ENCODE measurements at places on chromosomes 7 and 10.
A peak's percentile ranks its signal among the peaks of the same experiment; 100 is the strongest.

GRCh38 chr10:1187855-1188557, 131.8 kb downstream of the WDR37 start:
- DNase-seq = no peak

DNA sequence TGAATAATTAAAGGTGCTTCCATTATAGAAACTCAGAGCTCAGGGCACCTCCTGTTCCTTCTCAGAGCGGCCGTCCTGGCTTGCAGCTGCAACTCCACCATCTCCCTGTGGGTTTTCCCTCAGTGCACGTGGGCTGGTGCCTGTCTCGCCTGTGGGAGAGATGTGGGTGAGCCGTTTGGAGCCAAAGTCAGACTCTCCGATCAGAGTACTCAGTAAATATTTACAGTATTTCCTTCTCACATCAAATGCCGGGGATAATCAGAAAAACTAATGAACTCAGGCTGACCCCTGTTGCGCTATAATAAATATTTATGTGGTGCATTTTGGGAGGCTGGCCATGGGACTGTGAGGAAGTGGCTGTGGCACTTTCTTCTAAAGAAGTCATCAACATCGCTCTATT, 155.8 kb upstream of the HABP2 start:
- no peak for DNase-seq

GRCh38 chr7:33640741-33641140, 264.6 kb upstream of the BMPER start:
- no peak for DNase-seq

DNA sequence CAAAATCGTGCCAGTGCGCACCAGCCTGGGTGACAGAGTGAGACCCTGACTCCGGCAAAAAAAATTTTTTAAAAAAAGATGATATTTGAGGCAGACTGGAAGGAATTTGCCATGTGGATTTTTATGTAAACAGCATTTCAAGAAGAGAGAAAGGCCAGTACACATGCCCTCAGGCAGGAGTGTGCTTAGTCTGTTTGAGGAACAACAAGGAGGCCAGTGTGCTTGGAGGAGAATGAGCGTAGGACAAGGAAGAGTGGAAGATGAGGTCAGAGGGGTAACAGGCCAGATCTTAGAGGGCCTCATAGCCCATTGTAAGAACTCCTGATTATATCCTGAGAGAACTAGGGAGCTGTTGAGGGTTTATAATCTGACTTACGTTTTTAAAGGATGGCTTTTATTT, 17.2 kb upstream of the STRIP2 start:
- no peak for DNase-seq

DNA sequence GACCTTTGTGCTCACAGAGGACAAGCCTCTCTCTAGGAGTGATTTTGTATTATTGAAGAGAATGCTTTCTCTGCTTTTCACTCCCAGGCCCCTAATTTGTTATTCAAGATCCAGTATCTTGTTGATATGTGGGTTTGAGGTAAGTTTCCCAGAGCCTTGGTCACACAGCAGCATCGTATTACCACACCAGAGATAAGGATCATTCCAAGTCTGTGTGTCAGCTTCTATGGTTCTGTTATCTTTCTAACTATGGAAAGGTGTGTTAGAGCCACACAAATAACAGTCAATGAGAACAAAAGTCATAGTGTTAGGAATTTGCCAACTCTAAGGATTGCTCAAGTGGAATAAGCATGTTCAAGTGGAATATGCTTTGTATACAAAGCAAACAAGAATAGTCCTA, 1208.3 kb downstream of the GATA3 start:
- no peak for DNase-seq

- no peak for DNase-seq
Measured at GRCh38 chr7:2157473-2158279, 75.1 kb downstream of the MAD1L1 start.

- DNase-seq = peak; percentile 32
Measured at GRCh38 chr10:97869091-97870042, 19.7 kb downstream of the GOLGA7B start.

GRCh38 chr10:86849181-86849894, 92.9 kb downstream of the BMPR1A start:
- no peak for DNase-seq

- DNase-seq = no peak
Measured at GRCh38 chr7:139771001-139771956, 6.5 kb downstream of the HIPK2 start.

GRCh38 chr10:62632071-62632809, 172.3 kb upstream of the ADO start:
- no peak for DNase-seq

DNA sequence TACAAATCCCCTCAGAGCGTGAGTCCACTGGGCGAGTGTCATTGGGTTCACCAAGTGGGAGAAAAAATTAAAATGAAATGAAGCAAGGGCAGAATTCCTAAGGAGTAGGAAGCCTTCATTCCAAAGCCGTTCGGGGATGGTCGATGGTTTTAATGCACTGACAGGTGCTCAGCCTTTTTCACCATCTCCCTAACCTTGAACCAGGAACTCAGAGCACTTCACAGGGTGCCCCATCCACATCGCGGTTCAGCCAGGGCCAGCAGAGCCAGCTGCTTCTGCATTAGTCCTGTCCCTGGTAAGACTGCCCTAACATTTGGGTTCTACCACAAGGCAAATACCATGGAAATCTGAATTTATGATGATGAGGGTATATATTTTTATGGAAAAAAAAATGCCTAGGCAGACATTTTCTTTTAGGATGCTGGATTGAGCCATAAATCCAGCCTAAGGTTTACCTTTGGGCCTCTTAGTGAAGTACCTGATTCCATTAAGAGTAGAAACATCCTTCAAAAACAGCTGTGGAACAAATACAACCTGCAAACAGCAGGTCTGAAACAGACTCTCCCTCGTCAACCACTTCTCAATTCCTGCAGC, 203.5 kb upstream of the RNF32 start:
- no peak for DNase-seq

- no peak for DNase-seq
Measured at GRCh38 chr7:106070201-106070551, 41.9 kb downstream of the SYPL1 start.

DNA sequence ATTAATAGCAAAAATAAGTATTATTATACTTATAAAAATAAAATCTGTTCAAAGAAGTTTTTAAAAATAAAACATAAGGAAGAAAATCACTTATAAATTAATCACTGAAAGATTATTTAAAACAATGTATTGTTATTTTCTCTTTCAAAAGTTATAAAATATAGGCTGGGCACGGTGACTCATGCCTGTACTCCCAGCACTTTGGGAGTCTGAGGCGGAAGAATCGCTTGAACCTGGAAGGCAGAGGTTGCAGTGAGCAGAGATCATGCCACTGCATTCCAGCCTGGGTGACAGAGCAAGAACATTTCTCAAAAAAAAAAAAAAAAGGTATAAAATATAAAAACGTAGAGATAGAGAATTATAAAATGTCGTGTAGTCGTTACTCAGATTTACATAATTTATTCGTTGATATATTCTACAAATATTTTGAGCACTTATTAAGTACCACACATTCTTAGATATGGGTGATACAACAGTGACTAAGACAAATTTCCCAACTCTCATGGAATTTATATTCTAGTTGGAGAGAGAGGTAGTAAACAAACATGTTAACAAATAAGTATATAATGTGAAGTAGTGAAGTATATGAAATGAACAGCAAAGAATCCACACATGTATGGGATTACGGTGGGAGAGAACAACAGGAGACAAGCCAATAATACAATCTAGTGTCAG, 1030.0 kb downstream of the SORCS1 start:
- no peak for DNase-seq

DNA sequence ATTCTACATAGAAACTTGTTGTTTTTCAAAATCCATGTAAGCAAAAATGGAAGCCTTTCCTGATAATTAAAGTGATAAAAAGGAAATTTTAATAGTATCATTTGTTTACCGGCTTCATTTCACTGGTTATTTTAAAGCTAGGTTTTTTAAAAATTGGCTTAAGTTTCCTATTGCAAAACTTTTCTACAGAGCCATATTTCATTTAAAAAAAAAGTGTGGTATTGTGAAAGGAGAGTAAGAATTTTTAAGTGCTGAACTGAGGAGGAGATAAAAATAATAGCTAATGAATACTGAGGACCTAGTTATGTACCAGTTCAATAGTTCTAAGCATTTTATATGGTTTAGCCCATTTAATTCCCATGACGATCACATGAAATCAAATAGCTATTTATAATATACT, 172.2 kb upstream of the COL1A2 start:
- no peak for DNase-seq

DNA sequence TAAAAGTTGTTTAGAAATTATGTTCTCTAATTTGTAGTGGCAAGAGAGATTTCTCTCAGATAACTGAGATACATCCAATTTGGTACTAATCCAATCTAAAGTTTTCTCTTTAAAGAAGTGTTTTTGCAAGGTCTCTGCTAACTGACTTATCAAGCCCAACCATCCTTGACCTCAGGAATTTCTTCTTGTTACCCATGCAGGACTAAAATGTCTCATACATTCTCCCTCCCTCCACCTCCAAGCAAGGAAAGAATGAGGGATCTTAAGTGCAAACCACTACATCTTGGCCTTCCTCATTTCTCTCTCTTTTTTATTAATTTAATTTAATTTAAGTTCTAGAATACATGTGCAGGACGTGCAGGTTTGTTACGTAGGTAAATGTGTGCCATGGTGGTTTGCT, 12.8 kb downstream of the NRAP start:
- DNase-seq = no peak

- no peak for DNase-seq
Measured at GRCh38 chr10:93032105-93032808, 28.3 kb upstream of the CYP26C1 start.

DNA sequence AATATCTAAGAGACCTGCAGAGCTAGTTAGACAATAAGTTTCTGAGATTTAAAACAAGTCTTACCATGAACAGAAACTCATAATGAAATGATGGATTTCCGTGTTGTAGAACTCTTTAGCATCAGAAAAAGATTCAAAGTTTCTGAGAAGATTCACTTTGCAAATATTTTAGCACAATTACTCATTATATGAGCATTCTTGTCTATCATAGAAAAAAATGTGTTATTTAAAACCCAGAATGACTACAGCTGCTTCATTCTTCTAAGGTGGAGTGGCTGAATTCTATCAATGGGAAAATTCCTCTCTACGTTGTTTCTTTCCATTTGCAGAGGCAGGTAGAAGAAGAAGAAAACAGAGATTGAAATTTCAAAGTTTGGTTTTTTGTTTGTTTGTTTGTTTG, 21.0 kb upstream of the RALA start:
- no peak for DNase-seq

DNA sequence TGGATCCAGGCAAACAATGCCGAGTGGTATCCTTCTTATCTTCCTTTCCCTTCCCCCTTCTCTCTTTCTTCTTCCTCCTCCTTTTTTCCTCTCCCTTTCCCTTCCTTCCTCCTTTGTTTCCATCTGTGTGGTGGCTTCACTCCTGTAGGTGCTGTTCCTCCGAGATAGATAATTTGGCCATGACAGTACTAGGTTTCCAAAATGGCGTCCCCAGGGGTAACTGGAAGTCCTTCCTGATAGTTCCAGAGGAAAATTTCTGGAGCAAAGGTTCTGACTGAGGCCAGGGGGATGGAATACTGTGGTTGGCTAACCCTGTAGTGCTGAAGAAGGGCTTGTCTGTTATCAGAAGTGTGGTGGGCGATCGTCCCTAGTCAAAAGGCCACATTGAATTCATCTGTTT, 52.5 kb upstream of the CCDC6 start:
- DNase-seq = no peak

DNA sequence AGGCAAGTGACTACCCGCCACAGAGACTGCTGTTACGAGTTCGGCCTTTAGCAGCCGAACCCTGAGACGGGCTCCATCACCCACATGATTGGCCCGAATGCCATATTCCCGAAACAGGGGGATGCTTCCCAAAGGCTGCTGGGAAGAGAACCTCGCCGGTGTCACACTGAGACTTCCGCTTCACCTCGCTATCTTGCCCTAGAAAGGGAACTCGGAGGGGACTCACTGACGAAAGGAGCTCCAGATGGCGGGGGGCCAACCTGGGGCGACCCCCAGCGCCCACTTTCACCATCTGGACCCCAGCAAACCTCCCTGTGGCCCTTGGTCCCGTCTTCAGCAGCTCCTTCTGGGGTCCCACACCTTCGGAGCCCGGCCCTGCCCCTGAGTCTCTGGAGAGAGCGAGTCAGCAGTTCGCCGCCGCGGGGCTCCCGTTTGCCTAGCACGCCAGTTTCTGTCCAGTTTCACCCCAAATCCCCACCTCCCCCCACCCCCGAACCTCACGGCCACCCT, 529 bp downstream of the HPS1 start:
- peak; percentile 30 for DNase-seq

GRCh38 chr10:3496138-3496537, 288.9 kb downstream of the KLF6 start:
- DNase-seq = no peak

DNA sequence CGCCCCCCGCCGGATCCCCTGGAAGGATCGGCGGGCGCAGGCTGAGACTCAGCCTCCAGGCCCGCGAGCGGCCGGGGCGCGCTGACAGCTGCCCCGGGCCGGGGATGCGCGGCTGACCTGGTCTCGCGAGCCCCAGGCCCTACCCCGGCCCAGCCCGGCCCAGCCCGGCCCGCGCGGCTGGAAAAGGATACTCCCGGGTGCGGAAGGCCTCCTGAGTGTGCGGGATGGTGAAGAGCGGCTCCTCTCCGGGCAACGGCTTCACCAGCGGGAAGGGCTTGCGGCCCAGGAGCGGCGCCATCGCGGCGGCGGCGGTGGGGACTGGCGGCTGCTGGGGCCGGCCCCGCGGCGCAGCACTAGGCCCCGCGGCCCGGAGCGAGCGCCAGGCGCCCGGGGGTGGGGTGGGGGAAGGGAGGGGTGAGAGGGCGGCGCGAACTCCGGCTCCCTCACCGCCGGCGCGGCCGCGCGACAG, 423 bp downstream of the BAZ1B start:
- DNase-seq = peak; percentile 54

GRCh38 chr10:114024876-114025610, 18.6 kb upstream of the ADRB1 start:
- no peak for DNase-seq

DNA sequence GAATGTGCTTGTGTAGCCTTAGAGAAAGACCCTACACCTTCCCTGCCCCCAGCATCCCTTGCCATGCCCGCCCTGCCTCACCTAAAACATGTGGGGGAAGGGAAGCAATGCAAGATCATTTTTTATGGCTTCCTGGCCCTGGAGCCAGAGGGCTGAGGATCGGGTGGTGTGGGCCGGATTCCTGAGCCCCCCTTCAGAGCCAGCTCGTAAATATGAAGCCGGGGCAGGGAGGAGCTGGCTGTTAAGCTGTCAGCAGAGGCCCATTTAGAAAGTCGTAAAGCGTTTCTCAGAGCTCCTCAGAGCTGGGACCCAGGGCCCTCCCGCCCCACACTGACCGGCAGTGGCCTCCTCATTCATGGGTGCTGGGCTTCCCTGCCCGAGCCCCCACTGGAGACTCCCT, 23.9 kb downstream of the UNC5B start:
- DNase-seq = no peak

GRCh38 chr10:96130326-96130995, 364 bp downstream of the ZNF518A start:
- no peak for DNase-seq

- DNase-seq = no peak
Measured at GRCh38 chr10:67657775-67658174, 38.2 kb downstream of the CTNNA3 start.

DNA sequence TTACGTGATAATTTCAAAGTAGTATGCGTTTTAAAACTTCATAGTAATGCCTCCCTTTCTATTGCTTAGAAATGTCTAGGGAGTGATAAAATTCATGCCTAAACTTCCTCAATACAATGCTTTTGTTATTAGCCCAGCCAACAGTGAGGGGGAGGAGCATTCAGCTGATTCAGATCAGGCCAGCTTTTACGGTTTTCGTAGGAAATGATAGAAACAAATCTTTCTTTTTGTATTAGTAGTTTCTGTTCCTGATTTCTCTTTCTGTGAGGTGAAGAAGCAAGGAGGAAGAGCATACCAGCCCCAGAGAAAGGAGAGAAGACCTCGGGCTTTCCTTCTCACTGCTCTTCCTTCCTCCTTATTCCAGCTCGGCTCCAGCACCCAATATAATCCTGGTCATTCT, 35.2 kb upstream of the ITPRID1 start:
- DNase-seq = no peak

All from neuronal stem cell (in vitro differentiated cells).